NCI-H446 treated with DMSO at 0.1 percent for 48 hours (cell line): ENCODE measurements at places on chromosomes 13 and 19.
A peak's percentile ranks its signal among the peaks of the same experiment; 100 is the strongest.

- DNase-seq: no peak
Measured at GRCh38 chr19:34688592-34688991, 11.1 kb downstream of the ZNF302 start.

DNA sequence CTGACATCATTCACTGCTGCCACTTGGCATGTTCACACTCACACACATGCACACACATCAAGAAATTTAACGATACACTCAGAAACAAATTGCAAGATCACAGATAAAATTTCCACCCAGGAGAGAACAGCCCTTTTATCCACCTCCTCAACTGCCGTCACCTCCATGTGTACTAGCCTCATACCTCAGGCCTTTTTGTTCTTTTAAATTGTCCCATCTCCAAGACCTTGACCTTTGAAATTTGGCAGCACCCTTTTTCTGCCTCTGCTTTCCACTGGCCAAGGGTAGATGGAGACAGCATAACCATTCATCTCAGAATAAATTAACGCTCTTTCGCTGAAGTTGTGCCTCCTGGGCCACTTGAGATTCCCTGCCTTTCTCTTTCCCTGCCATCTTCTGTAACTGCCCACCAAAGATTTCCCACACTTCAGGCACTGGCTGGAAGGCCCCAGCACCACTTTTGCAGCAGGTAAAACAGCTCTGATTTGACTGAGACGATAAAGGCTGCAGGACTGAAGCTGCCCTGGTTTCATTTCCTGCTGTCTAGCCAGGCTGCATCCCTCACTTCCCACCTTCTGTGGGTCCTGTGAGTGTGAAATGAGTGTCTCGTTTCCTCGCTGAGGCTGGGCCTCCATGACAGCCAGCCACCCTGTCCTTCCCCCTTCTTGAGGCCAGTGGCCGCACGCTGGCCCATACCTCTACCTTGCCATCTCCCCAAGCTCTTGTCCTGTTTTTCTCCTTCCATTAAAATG lies 39.3 kb downstream of the MBNL2 start:
- DNase-seq: no peak

- no peak for DNase-seq
Measured at GRCh38 chr19:58332697-58333096, 5.9 kb downstream of the ZSCAN22 start.

DNA sequence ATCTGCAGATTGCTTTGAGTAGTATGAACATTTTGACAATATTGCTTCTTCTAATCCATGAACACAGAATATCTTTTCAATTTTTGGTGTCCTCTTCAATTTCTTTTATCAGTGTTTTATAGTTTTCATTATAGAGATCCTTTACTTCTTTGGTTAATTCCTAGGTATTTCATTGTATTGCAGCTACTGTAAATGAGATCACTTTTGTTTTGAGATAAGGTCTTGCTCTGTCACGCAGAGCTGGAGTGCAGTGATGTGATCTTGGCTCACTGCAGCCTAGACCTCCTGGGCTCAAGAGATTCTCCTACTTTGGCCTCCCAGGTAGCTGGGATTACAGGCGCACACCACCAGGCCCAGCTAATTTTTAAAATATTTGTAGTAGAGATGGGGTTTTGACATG lies 9.8 kb downstream of the CYP2A7 start:
- DNase-seq: no peak

DNA sequence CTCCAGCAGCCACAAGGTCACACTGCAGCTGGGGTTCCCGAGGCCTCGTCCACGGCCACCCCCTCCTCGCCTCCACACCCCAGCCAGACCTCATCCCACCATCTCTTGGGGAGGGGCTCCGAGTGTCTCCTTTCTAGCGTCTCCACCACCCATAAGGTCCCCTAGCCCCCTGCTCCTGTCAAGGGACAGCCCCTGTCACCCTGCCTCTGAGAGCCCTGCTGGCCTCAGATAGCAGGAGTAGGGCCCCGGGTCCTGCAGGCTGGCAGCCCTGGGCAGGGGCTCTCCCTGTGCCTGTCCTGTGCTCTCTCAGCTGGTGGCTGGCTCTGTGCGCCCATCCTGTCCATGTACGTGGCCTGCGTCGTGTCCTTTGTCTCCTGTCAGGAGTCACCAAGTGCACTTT lies 17.0 kb downstream of the COMP start:
- DNase-seq: no peak

- no peak for DNase-seq
Measured at GRCh38 chr13:40132249-40132648, 476.8 kb downstream of the COG6 start.

DNA sequence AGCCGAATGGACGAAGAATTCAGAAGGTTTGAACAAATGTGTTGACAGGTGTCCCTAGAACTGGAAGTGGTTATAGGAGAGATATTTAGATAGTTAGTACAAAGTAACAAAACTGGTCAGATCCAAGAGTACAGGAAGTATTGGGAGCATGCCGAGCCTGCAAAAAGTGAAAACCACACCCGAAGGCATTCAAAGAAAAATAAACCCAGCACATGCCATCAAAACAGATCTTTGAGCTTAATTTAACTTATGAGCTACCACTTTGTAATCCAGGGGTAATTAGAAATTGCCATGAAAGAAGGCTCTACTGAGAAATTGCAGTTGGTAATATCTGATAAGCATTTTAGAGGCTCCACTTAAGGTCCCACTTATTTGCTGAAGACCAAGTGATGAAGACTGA lies 214.2 kb downstream of the DNAJC15 start:
- no peak for DNase-seq

DNA sequence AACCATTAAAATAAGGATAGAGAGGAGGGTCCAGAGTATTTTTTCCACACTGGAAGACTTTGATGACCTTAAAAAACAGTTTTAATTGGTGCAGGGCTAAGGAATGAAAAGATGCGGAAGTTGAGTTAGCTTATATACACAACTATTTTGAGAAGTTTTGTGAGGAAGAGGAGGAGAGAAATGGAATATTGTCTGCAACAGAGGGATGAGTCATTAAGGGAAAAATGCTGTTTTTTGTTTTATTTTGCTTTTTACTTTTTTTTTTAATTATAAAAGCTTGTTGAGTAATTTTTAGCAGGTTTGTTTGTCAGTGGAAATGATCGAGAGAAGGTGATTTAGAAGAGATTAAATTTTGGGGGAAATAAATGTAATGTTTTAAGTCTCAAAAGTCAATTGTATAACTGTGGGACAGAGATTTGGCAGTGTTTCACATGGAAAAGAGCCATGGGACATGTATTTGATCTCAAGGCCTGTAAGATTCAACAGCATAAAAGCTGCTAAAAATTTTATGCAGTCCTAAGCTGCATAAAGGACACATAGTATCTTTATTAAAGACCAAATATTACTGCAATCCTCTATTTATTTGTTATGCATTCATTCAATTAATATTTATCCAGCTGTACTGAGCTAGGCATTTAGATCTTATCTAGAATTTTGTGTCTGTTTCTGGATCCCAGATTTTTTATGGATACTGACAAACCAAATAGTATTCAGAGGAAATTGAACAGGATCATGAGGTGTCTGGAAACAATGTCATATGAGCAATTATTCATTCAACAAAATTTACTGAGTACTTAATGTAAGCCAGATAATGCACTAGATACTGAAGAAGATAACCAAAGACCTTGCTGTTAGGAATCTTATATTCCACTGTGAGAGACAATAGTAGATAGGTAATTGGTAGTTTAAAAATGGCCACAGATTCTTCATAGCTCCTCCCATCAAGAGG lies 72.7 kb downstream of the DNAJC15 start:
- no peak for DNase-seq

GRCh38 chr19:47523473-47523872 lies 8.6 kb upstream of the NAPA start:
- no peak for DNase-seq

DNA sequence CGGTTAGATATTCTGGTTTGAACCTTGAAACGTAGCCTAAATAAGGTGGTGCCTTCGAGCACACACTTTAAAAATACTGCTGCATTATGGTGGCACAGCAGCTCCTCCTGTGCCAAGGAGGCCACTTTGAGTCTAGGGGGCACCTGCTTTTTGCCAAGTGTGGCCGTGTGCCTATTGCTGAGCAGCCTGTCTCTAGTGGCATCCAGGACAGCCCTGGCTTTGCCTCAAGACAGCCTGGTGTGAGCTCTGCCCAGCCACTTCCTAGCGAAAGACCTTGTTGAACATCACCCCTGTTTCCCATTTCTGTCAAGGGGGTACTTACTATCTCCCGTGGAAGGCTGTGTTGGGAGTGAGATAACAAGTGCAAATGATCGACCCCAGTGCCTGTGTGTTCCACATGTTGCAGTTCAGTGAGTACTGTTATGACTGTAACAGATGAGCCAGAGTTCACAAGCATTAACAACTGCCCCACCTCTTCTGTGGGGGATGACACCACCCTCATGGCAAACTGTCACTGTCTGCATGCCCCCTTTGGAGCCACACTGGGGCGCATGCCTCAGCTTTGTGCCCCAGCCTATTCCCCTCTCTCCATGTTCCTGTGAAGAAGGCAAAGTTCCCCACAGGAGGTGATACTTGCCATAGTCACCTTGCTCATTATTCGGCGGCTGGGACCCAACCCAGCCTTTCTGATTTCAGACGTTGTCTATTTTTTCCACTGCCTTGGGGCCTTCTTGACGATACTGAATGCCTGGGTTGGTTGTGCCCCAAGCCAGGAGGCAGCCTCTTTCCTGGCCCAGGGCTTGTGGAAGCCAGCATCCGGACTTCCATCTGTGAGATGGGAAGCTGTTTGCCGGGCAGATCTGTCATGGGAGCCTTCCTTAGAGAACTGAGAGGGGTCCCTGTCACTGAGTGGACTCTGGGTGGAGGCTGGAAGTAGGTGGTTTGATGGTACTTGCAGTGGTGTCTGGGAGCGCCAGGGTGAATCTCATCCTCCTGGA lies 5.4 kb downstream of the GATAD2A start:
- DNase-seq: no peak

DNA sequence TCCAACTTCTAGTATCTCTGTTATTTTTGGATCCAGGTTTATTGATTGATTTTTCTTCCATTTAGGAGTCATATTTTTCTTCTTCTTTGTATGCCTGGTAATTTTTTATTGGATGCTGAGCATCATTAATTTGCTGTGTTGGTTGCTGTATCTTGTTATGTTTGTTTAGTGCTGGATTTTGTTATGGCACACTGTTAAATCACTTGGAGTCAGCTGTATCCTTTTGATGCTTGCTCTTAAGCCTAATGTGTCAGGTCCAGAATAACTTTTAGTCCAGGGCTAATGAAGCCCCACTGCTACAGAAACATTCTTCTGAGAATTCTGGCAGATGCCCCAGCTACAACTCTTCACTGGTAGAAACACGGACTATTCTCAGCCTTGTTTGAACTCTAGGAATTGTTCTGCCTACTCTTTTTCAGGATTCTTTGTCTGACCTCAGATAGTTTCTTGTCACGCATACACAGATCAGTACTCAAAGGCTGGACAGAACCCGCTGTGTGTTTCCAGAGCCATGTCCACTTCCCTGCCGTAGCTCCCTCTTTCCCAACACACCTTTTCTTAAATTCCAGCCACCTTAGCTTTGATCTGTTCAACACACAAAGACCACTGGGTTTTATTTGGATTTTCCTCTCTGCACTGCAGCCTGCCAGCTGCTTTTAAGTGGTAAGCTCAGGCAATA lies 137.1 kb upstream of the WASF3 start:
- no peak for DNase-seq

DNA sequence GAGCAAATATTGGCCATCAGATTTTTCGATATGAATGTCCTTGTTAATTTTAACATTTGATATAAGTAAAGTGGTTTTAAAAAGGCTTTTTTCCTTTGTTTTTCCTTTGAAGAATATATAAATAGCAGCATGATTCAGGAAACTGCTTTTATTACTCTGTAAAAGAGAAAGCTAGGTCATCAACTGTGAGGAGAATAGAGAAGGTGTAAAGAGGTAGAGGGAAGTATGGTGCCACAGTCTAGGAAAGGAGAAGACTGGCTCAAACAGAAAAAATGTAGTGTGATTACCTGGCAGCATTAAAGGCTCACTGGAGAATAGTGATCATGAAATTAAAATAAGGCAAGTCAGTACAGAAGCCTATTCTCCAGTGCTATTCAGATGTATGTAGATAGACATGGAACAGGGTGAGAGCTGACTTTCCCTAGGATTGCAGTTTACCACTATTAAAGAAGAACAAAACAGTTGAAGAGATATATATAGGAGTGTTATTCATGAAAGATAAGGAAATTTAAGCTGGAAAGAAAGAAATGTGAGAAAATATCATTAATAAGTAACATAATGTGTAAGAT lies 1115.9 kb upstream of the PCDH9 start:
- no peak for DNase-seq

DNA sequence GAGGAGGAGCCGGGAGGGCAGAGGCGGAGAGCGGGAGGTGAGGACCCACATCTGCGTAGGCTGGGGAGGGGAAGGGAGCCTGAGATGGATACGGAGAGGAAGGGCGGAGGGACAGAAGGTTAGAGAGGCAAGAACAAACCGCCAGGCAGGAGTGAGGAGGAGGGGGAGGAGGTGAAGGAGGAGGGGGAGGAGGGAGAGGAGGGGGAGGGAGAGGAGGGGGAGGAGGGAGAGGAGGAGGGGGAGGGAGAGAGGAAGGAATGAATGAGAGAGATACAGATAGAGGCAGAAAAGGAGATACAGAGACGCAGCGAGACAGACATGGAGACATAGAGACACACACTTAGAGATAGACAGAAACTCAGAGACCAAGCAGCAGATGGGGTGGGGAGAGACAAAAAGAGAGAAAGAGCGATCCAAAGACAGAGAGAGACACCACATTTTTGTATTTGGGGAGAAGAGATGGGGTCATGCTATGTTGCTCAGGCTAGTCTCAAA lies 782 bp upstream of the CA11 start:
- peak; percentile 70 for DNase-seq

GRCh38 chr19:55369653-55370304 lies 484 bp downstream of the IL11 start:
- no peak for DNase-seq

DNA sequence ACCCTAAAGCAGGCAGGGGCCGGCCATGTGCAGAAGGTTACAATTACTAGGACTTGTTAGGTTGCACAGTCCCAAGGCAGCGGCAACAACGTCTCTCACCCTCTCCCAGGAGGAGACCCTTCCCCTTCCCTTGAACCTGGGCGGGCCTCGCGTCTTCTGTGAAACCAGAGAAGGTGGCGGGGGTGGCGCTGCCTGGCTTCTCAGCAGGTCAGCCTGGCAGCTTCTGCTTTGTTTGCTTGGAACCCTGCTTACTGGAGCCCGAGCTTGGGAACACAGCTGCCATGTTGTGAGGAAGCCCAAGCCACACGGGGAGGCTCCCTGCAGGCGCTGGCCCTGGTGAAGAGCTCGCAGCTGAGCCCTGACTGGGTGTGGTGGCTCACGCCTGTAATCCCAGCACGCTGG lies 15.5 kb downstream of the MKNK2 start:
- DNase-seq: no peak

DNA sequence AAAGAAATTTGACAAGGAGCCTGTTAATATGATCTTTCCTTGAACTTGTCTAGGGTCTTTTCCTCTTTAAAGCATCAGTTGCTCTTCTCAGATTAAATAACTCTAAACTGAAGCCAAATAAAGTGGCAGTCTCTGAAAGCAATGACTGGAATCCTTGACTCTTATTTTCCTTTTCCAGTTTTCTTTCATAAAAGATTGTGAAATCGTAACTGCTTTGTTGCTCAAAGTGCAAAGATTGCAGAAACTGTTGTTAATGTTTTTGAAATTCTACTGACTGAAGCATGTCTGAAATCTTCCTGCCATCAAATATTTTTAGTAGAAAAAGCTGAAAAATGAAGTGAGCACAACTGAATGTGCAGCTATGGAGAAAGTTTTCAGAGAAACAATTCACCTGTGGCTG lies 1.9 kb downstream of the NHLRC3 start:
- DNase-seq: no peak
